ENCODE measurements at places on chromosomes 11 and 22. TPM values are rescaled to one million over a fixed set of nuclear protein-coding genes. Genes with fewer than 3 reads are reported as not detected.
A peak's percentile ranks its signal among the peaks of the same experiment; 100 is the strongest.

DNA sequence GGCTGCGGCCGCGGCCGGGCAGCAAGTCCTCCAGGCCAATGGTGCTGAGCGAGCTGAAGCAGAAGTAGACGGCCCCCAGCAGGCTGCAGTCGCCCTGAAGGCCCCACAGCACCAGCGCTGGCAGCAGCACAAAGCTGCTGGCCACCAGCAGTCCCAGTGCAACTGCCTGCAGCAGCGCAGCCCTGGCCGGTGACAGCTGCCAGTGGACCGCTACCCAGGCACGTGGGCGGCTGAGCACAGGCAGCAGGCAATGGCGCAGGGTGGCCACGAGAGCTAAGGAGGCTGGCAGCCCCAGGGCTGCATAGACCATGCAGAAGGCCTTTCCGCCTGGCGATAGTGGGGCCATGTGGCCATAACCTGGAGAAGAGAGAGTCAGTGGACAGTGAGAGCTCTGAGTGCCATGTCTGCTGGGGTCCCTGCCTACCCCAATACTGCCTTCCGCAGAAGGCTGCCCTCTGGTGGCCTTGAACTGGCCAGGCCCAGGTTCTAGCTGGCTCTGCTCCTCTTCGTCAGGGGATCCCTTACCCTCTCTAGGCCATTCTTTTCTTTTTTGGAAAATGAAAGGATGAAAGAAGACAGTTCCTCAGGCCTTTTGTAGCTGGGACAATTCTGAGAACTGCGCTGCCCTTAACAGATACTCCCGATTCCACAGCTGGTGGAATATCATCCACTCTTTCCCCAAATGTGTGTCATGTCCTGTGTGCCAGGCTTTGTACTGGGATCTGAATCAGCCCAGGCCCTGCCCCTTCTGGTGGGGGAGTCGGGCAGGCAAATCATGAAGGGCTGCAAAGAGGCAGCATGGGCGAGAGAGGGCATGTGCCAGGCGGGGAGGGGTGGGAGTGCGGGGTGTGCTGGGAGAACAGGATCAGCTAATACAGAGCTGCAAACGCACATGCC lies 1.8 kb downstream of the KCNK7 start:
- peaks cover 12% of the 10 kb centered on the region for H3K4me1 ChIP-seq
- H3K27ac ChIP-seq: peak overlapping the region; percentile 42
- peak; percentile 50 for DNase-seq
- no peak overlapping the region for H3K4me3 ChIP-seq

- peaks cover 13% of the 10 kb centered on the region for H3K36me3 ChIP-seq
- no peaks in the 10 kb centered on the region for H3K27me3 ChIP-seq
- H3K27ac ChIP-seq: no peak overlapping the region
- DNase-seq: no peak
- no peaks in the 10 kb centered on the region for H3K4me1 ChIP-seq
Observed at GRCh38 chr22:25510876-25511275, 53.6 kb upstream of the GRK3 start.

DNA sequence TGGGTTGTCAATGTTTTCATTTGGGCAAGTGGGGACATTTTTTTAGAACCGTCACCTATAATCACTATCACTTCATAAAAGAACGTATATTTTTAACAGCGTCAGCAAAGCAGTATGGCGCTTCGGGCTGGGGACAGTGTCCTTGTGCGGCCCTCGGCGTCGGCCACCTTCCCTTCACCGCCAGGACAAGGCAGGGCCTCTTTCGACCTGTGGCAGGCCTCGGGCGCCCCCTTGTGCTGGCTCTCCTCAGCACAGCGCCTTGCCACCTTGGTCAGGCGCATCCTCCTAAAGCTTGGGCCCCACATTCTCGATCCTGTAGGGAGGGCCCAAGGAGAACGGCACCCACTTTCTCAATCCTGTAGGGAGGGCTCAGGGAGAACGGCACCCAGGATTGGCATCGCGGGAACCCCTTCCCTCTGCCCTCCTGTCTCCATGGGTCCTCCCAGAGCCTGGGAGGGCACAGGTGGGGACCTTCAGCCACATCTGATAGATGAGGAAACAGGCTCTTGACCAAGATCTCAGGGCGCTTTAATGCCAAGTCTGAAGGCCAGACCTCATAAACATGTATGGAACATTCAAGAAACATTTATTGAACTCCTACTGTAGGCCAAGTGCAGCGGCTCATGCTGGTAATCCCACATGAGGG lies 11.5 kb upstream of the FADD start:
- peaks cover 13% of the 10 kb centered on the region for H3K27me3 ChIP-seq
- H3K27ac ChIP-seq: no peak overlapping the region
- H3K36me3 ChIP-seq: no peaks in the 10 kb centered on the region
- peak; percentile 75 for DNase-seq

DNA sequence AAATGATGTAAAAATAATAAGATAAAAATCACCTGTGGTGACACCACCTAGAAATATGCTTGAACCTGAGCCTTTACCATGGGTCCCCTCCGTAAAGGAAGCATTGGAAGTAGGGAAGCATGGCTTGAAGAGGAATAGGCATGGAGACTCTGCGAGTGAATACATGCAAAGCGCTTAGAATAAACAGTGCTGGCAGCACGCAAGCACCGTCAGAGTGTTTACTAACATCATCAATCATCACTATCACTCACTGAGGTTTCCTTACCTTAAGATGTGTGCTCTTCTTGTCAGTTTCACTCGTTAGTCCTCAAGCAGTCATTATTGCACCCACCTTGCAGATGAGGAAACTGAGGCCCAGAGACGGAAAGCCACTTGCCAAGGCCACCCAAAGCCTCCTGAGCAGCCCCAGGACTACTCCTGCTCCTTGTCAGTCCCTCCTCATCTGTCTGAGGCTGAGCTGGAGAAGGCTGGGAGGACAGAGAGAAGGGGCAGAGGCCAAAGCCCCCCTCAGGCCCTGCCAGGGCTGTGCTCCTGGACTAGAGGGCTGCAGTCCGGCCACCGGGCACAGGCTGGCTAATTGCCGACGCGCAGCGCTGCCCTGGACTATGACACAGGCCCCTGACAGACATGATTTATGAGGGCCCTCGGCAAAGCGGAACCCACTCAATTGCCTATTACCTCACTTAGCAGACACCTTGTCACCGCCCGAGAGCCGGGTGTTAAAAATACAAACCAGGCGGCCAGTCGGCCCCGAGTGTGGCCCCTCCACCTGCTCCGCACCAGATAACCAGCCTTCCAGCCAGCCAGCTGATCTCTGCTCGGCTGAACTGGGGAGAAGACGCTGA lies 168.9 kb downstream of the MN1 start:
- no peak overlapping the region for H3K4me3 ChIP-seq
- H3K4me1 ChIP-seq: no peaks in the 10 kb centered on the region
- H3K27me3 ChIP-seq: peaks cover 6% of the 10 kb centered on the region
- no peaks in the 10 kb centered on the region for H3K36me3 ChIP-seq

DNA sequence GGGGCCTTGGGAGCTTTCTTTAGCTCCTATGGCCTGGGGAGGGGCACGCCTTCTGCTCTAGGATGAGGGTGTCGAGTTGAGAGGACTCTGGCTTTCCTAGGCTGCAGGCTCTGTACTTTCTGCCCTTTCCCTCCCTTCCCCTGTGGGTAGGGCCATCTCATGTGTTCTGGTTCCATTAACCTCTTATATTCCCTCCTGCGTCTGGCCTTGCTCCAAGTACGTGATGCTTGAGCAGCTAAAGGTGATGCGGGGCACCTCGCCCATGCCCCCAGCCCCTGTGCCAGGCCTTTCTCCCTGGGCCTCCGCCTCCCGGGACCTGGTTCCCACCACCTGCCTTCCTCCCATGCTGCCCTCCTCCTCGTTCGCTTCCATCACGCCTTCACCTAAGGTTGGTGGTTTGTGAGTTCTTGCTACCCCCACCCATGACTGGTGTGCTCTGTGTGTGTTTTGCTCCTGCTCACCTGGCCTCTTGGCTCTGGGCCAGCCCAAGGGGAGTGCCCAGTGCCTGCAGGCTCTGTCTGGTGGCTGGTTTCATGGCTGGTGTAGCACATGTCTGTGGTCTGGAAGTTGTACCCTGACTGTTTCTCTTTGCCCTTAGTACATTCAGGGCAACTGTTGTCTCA lies 34.1 kb downstream of the PHLDB1 start:
- H3K4me3 ChIP-seq: no peak overlapping the region
- no peaks in the 10 kb centered on the region for H3K4me1 ChIP-seq
- H3K36me3 ChIP-seq: no peaks in the 10 kb centered on the region

TMEM25 gene
- 9.5 TPM for total RNA-seq

CABP4 gene
- total RNA-seq: 1.0 TPM

GRCh38 chr11:27371489-27371888 lies 8.5 kb upstream of the CCDC34 start:
- H3K27ac ChIP-seq: no peak overlapping the region
- H3K4me1 ChIP-seq: no peaks in the 10 kb centered on the region
- H3K4me3 ChIP-seq: no peak overlapping the region
- no peaks in the 10 kb centered on the region for H3K36me3 ChIP-seq
- DNase-seq: no peak
- no peaks in the 10 kb centered on the region for H3K27me3 ChIP-seq

DNA sequence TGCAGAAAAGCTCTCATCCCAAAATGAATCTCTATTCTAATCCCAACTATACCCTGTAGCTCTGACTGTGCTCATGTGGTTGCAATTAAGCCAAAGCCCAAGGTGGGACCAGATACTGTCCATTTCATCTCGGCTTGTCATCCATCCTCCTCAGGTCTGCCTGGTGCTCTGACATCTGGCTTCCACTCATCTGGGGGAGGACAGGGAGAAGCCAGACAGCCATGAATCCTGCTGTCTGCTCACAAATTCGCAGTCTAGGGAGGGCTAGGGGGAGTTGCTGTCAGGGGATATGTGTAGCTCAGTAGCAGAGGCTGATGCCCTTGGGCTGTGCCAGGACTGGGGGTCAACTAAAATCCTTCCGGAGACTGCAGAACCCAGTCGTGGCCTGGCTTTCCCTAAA lies 167.1 kb downstream of the ETS1 start:
- DNase-seq: no peak
- no peak overlapping the region for H3K4me3 ChIP-seq
- no peaks in the 10 kb centered on the region for H3K36me3 ChIP-seq
- peaks cover 43% of the 10 kb centered on the region for H3K4me1 ChIP-seq

GRIK4 gene
- not detected for total RNA-seq

DNA sequence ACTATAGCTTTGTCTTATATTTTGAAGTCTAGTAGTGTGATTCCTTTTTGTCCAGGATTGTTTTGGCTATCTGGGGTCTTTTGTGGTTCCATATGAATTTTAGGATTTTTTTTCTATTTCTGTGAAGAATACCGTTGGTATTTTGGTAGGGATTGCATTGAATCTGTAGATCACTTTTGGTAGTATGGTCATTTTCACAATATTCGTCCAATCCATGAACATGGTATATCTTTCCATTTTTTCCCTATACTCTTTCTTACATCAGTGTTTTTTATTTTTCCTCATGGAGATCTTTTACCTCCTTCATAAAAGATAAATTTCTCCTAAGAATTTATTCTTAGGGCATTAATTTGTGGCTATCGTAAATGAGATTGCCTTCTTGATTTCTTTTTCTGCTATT lies 29.1 kb downstream of the MADD start:
- no peak overlapping the region for H3K4me3 ChIP-seq
- no peaks in the 10 kb centered on the region for H3K27me3 ChIP-seq
- peaks cover 69% of the 10 kb centered on the region for H3K36me3 ChIP-seq
- DNase-seq: no peak

DNA sequence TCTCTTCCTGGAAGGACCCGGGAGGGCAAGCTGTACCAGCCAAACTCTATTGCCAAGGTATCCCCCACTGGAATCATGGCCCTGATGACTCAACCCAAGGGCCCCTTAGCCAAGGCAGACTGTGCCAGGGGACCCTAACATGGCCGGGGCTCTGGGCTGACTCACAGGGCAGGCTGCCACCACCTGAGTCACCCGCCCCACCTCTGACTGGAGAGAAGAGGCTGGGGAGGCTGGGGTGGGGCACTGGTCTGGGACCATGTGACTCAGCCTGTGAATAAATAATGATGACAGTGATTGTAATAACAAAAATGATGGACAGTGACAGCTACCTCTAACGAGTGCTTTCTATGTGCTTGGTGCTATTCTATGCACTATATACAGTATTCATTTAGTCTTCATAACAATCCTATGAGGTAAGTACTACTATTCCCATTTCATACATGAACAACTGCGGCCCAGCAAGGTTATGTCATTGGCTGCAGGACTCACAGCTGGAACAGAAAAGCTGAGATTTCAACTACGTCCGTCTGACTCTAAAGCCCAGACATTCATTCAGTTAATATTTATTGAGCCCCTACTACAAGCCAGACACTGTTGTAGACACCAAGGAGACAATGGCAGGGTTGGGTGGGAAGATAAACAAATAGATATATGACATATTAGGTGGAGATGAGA lies 84.2 kb downstream of the FBXO7 start:
- H3K36me3 ChIP-seq: no peaks in the 10 kb centered on the region
- no peaks in the 10 kb centered on the region for H3K4me1 ChIP-seq
- H3K27ac ChIP-seq: no peak overlapping the region
- H3K4me3 ChIP-seq: no peak overlapping the region

TCN2 gene
- total RNA-seq: 0.19 TPM

DNA sequence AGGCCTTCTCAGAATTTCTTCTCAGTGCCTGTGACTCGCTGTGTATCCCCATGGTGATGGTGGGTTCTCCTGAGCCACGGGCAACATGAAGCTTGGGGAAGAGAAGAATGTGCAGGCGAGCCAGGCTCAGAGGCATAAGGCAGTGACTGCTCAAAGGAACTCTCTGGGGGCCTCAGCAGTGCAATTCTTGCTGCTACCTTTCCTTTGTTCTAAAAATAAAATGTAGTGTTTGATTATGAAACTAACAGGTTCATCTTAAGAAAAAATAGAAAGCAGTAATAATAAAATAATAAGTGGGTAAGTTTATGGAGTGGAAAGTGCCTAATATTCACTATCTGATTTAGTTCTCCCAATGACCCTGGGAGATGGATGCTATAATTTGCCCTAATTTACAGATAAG lies 46.7 kb downstream of the MEI1 start:
- no peaks in the 10 kb centered on the region for H3K36me3 ChIP-seq
- no peak overlapping the region for H3K27ac ChIP-seq
- H3K4me3 ChIP-seq: no peak overlapping the region

GRCh38 chr11:131302836-131303235 lies 67.6 kb upstream of the NTM start:
- DNase-seq: no peak
- H3K27me3 ChIP-seq: peaks cover 12% of the 10 kb centered on the region
- no peaks in the 10 kb centered on the region for H3K36me3 ChIP-seq
- no peak overlapping the region for H3K4me3 ChIP-seq
- no peaks in the 10 kb centered on the region for H3K4me1 ChIP-seq

GRCh38 chr11:97770570-97770969 lies 1250.2 kb upstream of the CNTN5 start:
- H3K36me3 ChIP-seq: no peaks in the 10 kb centered on the region
- no peak for DNase-seq
- no peaks in the 10 kb centered on the region for H3K27me3 ChIP-seq
- no peaks in the 10 kb centered on the region for H3K4me1 ChIP-seq

DNA sequence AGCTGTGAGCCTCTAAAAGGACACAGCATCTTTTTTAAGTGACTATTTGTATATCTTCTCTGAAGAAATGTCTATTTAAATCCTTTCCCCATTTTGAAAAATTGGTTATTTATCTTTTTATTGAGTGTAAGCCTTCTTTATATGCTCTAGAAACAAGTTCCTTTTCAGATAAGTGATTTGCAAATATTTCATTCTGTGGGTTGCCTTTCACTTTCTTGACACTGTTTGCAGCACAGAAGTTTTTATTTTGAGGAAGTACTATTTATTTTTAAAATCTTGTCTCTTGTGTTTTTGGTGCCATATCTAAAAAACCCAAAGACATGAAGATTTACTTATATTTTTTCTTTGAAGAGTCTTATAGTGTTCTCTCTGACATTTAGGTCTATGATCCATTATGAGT lies 40.1 kb upstream of the LYVE1 start:
- no peak overlapping the region for H3K27ac ChIP-seq
- DNase-seq: no peak
- H3K36me3 ChIP-seq: no peaks in the 10 kb centered on the region
- peaks cover 14% of the 10 kb centered on the region for H3K27me3 ChIP-seq
- H3K4me3 ChIP-seq: no peak overlapping the region

Measured in activated CD4-positive, alpha-beta memory T cell treated with anti-CD3 and anti-CD28 coated beads for 36 hours (primary cell).